ENCODE measurements at places on chromosomes 12 and 14.

GRCh38 chr14:38257507-38257906 lies 1.6 kb upstream of the CLEC14A start:
- no peak for DNase-seq

DNA sequence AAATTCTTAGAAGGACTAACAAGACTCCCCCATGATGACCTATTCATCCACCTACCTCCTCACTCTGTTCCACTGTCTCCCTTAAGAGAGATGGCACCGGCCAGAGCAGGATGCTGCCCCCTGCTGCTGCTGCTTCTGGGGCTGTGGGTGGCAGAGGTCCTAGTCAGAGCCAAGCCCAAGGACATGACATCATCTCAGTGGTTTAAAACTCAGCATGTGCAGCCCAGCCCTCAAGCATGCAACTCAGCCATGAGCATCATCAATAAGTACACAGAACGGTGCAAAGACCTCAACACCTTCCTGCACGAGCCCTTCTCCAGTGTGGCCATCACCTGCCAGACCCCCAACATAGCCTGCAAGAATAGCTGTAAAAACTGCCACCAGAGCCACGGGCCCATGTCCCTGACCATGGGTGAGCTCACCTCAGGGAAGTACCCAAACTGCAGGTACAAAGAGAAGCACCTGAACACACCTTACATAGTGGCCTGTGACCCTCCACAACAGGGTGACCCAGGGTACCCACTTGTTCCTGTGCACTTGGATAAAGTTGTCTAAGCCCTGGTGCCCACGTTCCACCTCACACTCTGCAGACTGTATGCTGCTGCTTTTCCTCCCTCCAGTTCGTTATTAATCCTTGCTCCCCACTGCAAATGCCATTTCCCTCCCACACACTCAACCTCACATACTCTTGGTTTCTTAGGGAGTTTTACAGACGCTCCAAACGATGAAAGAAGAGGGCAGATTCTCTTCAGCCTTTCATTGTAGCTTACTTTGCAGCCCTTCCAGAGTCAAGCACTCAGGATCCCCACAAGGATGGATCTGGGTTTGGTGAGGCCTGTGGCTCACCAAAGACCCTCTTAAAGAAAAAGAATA lies at the start of gene RNASE8:
Gene RNASE8 (plus strand): TSS at position 20 of the 873 bp plus-strand sequence. CDS start 71 bp downstream, at position 91.
- DNase-seq, result no peak

DNA sequence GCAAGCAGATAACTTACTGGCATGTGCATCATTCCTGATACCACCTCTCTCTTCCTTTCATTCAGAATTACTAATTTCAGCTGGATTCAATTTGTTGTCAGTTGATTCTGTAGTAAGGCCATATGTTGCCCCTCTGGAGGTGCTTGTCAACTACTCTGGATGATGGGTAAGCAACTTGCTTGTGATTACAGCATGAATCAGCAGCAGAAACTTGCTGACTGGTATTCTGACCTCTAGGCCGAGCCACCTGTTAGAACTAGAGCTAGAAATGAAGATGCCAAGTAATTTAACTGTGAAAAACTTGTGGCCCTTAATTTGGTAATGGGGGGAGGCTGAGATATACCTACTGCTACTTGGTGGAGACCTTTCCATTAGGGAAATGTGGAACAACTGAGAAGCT lies 5.1 kb downstream of the RNF10 start:
- no peak for DNase-seq

- DNase-seq, result no peak
Observed at GRCh38 chr12:3420693-3421092, 70.3 kb upstream of the PRMT8 start.

GRCh38 chr14:37172024-37172869 lies at the start of gene SLC25A21:
Gene SLC25A21 (minus strand): TSS chr14:37172606.
- DNase-seq, result peak; percentile 70

DNA sequence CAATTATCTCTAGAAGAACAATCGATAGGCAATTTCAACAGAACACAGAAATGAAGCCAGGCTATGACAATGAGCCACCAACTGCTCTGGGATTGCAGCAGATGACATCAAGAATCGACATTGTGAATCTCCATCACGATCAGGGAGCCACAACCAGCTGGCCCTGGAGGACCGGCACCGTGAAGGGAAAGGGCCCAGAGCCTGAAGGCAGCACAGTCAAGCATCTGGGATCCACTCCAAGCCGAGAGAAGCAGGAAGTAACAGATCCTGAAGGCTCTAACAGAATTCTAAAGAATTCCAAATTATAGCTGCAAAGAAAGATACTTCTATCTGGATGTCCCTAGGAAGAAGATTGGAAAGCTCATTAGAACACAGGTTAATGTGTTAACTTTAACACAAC lies 61.0 kb downstream of the LRRC74A start:
- no peak for DNase-seq

GRCh38 chr12:57096099-57096572 lies 7.2 kb downstream of the NAB2 start:
- DNase-seq, result no peak

- DNase-seq, result no peak
Observed at GRCh38 chr12:64270411-64270810, 48.3 kb upstream of the KICS2 start.

- DNase-seq, result no peak
Observed at GRCh38 chr12:4320497-4320852, 538 bp upstream of the TIGAR start.

DNA sequence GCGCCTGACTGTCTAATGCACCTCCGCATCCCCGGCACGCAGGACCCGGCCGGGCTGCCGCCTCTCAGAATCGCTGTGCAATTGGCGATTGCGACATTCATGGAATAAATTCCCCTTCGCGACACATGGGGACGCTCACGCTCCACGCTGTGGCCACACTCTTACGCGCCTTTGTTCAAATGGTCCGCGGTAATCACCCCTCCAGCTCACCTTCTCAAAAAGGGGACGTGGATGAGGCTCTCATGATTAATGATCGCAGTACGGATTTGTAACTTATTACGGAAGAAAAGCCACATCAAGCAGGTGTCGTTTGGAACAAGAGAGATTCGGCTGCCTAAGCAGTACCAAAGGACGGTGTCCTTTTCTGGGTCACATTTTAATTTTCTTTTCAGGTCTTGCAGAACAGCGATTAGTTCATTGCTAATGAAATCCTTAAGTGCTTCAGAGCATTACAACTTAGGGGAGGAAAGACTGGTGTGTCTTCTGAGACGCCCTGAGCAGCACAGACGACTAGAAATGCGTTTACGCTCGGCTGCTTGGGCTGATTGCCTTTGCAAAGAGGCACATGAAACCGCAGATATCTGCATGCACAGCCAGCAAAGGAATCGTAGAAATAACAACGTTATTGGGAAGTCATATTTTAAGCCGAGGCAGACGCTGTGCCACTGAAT lies 37.3 kb upstream of the ADGRD1 start:
- peak; percentile 51 for DNase-seq

DNA sequence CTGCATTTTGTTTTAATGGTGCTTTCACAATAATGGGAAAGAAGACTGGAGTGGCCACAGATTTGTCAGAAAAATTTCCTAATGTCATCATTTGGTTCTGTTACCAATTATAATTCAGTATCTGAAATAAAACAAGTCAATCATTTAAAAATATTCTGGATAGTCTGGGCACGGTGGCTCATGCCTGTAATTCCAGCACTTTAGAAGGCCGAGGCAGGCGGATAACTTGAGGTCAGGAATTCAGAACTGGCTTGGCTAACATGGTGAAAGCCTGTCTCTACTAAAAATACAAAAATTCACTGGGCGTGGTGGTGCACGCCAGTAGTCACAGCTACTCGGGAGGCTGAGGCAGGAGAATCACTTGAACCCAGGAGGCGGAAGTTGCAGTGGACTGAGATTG lies 4.0 kb upstream of the LIMA1 start:
- no peak for DNase-seq

- no peak for DNase-seq
Observed at GRCh38 chr14:75213172-75213571, 36.8 kb upstream of the TMED10 start.

DNA sequence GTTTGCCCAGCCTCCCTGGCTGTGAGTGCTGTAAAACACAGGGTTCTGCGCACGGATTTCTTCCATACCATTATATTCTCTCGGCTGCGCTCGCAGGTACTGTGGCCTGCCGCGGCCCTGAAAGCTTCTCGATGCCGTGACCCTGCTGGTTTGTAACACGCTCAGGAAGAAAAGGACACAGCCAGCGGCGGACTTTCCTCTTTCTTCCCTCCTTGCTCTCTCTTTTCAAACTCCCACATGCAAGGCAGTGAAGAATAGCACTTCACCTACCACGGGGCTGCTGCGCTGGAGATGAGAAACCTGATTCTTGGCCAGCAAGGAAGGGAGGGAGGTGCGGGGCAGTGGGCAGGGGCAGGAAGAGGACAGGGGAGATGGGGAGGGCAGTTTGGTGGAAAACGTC lies 130.2 kb downstream of the RBM19 start:
- DNase-seq, result no peak

GRCh38 chr12:105274571-105274970 lies 38.6 kb upstream of the APPL2 start:
- DNase-seq, result no peak

- DNase-seq, result no peak
Observed at GRCh38 chr14:71703477-71703876, 228.8 kb upstream of the RGS6 start.

- no peak for DNase-seq
Observed at GRCh38 chr12:132766380-132767085, 4.9 kb upstream of the ANKLE2 start.

GRCh38 chr12:101855976-101856375 lies 21.4 kb upstream of the DRAM1 start:
- no peak for DNase-seq

All from HuH-7.5 (cell line).